Fibroblast of the aortic adventitia (primary cell): ENCODE measurements at places on chromosomes 13 and 19.
A peak's percentile ranks its signal among the peaks of the same experiment; 100 is the strongest.

- no peak for DNase-seq
These were observed at the start of gene NPHS1 for GRCh38 chr19:35852029-35852780. Gene NPHS1, minus strand, starts transcription at chr19:35852504. Its CDS starts 667 bp downstream, at chr19:35851837.

DNA sequence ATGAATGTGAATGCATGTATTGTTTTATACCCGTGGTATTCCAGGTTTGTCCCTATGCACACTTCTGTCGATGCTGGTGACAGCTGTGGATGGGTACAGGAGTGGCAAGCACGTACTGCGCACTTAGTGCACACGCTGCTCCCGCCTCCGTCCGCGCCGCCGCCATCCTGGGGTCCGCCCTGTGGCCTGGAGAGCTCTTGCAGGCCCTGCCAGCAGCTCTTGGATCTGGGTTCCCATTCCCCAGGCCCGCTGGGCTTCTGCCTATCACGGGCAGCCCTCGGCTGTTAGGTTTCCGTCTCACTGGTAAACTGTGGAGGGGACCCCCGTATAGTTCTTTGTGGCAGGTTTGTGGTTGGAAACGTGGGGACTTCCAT, 4.0 kb downstream of the GNA11 start:
- DNase-seq: peak; percentile 51

DNA sequence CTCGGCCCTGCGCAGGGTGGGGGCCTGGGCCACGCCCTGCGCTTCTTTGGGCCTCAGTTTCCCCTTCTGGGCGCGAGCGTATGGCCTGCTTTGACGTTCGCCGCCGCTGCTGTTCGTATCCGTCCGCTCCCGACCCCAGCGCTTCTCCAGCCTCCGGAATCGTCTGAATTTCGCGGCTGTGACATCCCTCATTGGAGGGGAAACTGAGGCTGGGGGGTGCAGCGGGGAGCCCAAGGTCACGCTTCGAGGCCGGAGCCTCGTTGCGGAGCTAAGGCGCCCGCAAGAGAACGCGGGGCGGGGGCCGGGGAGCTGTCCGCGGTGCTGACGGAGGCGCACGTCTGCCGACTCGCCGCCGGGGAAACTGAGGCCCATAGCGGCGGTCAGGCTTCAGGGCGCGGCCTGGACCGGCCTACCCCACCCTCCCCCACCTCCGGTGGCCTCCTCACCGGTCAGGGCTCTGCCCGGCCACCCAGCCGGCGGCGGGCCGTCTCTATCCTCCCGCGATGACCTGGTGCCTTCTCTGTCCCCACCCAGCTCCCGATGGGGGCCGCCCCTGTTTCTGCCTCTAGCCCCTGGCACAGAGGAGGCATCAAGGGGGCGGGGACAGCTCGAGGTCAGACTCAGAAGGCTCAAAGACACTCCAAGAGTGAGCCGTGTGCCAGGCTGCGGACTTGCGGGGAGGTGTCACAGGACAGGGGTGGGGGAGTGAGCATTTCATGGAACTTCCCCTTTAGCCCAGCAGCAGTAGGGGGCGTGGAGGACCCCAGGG, 3.0 kb upstream of the APC2 start:
- DNase-seq: no peak

- peak; percentile 28 for DNase-seq
These were observed 347.2 kb downstream of the ZNF536 start for GRCh38 chr19:30719189-30719998.

DNA sequence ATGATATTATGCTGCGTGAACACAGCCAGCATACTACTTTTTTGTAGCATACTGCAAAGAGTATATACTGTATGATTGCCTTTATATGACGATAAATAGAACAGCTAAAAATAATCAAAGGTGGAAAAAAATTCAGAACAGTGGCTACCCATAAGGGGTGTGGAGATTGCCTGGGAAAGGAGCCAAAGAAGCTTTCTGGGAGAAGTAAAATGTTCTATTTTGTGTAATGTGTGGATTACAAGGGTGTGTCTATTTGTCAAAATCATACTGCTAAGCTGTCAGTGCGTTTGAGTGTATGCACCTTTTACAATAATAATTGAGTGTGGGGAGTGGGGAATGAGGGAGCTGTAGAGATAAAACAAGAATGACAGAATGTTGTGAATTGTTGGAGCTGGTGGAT, 45.2 kb upstream of the MTIF3 start:
- DNase-seq: no peak

DNA sequence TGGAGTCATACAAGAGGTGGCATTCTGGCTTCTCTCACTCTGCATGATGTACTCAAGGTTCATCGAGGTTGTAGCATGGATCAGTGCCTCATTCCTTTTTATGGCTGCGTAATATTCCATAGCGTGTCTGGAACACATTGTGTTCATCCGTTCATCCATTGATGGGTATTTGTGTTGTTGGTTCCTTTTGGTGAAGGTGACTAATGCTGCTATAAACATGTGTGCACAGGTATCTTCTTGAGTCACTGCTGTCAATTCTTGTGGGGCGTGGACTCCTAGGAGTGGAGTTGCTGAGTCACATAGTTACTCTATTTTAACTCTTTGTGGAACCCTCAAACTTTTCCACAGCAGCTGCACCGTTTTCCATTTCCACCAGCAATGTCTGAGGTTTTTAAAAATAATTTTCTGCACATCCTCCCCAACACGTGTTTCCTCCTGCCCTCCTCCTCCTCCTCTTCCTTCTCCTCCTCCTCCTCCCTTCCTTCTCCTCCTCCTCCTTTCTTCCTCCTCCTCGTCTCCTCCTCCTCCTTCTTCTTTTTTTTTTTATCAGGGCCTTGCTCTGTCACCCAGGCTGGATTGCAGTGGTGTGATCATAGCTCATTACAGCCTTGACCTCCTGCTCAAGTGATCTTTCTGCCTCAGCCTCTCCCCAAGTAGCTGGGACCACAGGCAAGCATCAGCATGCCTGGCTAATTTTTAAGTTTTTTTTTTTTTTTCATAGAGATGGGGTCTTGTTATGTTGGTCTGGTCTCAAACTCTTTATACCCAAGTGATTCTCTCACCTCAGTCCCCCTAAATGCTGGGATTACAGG, 2.0 kb upstream of the TMEM221 start:
- DNase-seq: no peak

- peak; percentile 75 for DNase-seq
These were observed 130.2 kb downstream of the DNAJC15 start for GRCh38 chr13:43153436-43154090.

GRCh38 chr19:19914596-19914995, 13.8 kb downstream of the ZNF93 start:
- no peak for DNase-seq

DNA sequence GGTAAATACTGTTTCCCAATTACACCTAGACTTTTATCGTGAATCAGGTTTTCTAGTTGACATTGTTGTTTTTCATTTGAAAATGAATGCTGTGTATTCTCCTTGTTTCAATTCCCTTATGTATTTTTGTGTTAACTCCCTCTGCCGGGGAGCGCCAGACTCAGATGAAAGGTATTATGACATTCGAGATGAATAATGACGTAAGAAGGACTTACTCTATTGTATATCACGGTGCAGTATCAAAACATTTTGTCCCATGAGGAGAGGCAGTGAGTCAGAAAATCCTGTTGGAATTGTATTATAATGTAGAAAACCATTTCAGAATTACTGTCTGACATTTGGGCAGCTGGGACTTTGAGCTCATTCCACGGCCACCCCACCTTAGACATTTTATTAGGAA, 61.6 kb downstream of the LRCH1 start:
- peak; percentile 88 for DNase-seq

DNA sequence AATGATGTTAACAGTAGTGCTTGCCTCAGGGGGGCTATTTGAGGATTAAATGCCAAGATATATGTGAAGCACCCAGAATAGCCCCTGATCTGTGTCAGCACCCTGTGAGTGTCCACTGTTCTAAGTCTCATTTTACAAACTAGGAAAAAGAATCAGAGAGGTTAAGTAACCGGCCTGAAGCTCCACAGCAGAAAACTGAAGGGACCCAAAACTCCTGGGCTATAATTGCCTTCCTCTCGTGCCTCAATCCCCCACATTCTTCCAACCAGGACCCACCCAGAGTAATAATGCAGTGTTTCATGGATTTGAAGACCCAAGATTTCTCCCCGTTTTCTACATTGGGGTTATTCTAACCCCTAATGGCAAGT, 2.3 kb downstream of the PVR start:
- DNase-seq: no peak

- no peak for DNase-seq
These were observed 986.5 kb downstream of the PCDH17 start for GRCh38 chr13:58617880-58618665.

GRCh38 chr13:95030821-95031343, 270.4 kb downstream of the ABCC4 start:
- DNase-seq: no peak

- peak; percentile 40 for DNase-seq
These were observed 23.2 kb upstream of the CYP2A13 start for GRCh38 chr19:41064974-41065569.

GRCh38 chr19:28914173-28914572, 298.8 kb downstream of the UQCRFS1 start:
- no peak for DNase-seq

GRCh38 chr13:49443357-49443703, 534 bp downstream of the CAB39L start:
- DNase-seq: peak; percentile 43

DNA sequence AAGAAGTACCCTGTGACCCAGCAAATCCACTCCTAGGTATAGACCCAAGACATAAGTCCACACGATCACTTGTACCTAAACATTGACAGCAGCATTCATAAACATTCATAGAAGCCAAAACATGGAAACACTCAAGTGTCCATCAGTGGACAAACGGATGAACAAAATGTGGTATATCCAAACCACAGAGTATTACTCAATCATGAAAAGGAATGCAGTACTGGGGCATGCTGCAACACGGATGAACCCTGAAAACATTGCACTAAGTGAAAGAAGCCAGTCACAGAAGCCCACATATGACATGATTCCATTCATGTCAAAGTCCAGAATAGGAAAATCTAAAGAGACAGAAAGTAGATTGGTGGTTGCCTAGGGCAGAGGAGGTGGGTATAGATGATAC, 22.8 kb upstream of the CCNE1 start:
- no peak for DNase-seq

DNA sequence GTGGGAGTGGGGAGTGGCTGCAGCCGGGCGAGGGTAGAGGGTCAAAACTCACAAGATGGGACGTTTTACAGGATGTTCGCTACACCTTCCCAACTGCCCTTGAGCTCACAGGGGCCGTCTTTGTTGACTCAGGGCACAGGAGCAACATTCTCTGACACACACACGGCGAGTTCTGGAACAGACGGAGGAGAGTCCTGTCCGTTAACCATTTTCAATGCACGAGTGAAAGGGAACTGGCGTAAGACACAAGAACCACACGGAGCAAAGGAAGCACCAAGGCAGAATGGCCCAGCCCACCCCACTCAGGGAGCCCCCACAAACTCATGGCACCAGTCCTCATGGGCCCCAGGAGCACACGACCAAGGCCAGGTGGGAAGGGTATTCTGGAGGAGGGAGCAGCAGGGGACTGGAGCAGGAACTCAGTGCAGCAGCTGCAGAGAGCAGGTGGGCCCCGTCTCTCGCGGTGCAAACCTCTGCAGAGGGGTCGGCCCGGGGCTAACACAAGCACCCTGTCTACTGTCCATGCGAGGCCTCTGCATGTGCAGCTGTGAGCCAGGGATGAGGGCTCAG, 37.9 kb upstream of the ISYNA1 start:
- no peak for DNase-seq

DNA sequence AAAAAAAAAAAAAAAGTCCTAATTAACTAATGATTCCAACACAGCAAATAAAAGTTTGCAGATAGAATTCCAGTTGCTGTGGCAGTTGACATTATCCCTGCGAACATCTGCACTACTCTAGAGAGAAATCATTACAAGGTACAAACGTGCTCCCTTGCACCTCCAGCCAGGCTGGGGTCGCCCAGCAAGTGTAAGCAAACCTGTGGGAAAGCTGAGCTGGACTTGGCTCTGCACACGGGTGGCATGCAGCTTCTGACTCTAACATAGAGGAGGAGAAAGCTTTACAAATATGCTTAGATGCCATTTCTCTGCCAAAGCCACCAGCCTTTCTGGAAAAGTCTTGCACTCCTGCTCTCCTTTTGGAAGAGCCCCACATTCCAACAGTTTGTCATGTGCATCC, 103.3 kb downstream of the CRYL1 start:
- DNase-seq: no peak

- peak; percentile 45 for DNase-seq
These were observed 25.5 kb upstream of the ATP12A start for GRCh38 chr13:24654741-24655140.

DNA sequence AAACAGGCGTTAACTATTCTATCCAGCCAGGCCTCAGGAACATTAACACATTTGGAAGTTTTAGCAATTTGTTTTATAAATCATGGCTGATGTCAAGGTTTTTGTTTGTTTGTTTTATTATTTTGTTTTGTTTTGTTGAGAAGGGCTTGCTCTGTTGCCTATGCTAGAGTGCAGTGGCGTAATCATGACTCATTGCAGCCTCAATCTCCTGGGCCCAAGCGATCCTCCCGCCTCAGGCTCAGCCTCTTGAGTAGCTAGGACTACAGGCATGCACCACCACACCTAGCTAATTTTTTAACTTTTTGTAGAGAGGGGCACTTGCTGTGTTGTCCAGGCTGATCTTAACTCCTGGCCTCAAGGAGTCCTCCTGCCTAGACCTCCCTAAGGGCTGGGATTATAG, 28.3 kb downstream of the NUP58 start:
- DNase-seq: no peak

GRCh38 chr13:94327318-94327717, 152.2 kb downstream of the DCT start:
- DNase-seq: no peak

DNA sequence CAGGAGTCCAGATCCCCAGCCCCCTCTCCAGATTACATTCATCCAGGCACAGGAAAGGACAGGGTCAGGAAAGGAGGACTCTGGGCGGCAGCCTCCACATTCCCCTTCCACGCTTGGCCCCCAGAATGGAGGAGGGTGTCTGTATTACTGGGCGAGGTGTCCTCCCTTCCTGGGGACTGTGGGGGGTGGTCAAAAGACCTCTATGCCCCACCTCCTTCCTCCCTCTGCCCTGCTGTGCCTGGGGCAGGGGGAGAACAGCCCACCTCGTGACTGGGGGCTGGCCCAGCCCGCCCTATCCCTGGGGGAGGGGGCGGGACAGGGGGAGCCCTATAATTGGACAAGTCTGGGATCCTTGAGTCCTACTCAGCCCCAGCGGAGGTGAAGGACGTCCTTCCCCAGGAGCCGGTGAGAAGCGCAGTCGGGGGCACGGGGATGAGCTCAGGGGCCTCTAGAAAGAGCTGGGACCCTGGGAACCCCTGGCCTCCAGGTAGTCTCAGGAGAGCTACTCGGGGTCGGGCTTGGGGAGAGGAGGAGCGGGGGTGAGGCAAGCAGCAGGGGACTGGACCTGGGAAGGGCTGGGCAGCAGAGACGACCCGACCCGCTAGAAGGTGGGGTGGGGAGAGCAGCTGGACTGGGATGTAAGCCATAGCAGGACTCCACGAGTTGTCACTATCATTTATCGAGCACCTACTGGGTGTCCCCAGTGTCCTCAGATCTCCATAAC, at the start of gene APOE:
Gene APOE (plus strand): TSS at position 360 of the 724 bp plus-strand sequence. CDS start 829 bp downstream, outside the sequence.
- no peak for DNase-seq
